ENCODE measurements at places on chromosomes 6 and 20. TPM values are rescaled to one million over a fixed set of nuclear protein-coding genes. Genes with fewer than 3 reads are reported as not detected.

Gene SLC17A9
- 12.4 TPM for total RNA-seq

Gene MUC21
- total RNA-seq = not detected

Gene FOXF2
- total RNA-seq = 0.61 TPM

Gene LAMA2
- total RNA-seq = 1.7 TPM

GRCh38 chr6:46513533-46513932 is 22.3 kb upstream of the RCAN2 start:
- no peak for DNase-seq

DNA sequence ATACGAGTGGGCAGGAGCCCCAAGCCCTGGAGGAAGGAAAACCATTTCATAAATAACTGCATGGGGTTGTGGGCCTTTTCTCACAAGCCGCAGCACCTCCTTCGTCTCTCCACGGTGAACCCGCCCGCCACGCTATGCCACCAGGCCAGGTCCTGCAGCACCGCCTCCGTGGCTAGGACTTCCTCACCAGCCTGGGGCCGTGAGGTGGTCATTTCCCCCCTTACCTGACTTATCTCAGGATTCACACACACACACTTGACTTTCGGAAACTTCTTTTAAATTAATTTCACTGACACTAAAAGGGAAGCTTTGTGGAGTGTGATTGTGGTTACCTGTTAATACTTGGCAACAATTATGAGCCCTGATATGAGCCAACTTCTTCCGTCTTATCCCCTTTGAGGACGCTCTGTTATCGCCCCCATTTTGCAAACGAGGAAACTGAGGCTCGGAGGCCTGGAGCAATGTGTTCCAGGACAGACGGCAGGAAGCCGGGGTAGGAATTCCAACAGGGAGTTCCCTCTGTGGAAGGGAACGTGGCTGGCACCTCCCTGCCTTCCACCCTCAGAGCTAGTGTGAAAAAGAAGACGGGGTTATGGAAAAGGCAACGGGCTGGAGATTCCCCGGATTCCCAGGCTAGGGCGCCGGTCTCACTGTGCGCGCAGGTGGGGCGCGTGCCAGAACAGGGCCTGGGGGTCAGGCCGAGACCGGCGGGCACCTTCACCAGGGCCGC is 817 bp upstream of the SLCO4A1 start:
- no peak for DNase-seq
